Activated CD8-positive, alpha-beta T cell treated with anti-CD3 and anti-CD28 coated beads for 36 hours (primary cell): ENCODE measurements at places on chromosomes 1 and 21. TPM values are rescaled to one million over a fixed set of nuclear protein-coding genes. Genes with fewer than 3 reads are reported as not detected.
A peak's percentile ranks its signal among the peaks of the same experiment; 100 is the strongest.

Gene AVPR1B
- not detected for total RNA-seq

Gene CFH
- 0.68 TPM for total RNA-seq

- H3K27ac ChIP-seq = no peak overlapping the region
- no peak for DNase-seq
- peaks cover 2% of the 10 kb centered on the region for H3K27me3 ChIP-seq
- H3K36me3 ChIP-seq = no peaks in the 10 kb centered on the region
Observed at GRCh38 chr1:88035578-88035977, 648.5 kb upstream of the PKN2 start.

Gene HS2ST1
- 21.6 TPM for total RNA-seq

DNA sequence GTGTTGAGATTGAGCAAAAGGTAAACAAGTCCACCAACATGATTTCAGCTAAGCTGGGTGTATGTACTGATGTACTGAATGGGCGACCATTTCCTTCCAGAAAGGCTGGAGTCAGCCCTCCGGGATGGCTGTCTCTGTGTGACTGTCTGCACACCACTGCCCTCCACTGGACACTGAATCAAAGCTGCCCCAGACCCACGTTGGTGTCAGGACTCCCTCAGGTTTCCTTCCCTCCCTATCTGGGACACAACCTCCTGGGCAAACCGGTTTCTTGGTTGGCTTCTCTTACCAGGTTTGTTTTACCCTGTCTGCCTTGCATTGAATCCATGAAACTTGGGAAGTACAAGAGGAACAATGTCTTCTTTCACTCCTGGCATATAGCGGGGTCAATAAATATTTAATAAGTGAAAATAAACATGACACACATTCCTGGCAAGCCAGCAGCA, 5.3 kb upstream of the SRP9 start:
- peaks cover 2% of the 10 kb centered on the region for H3K4me1 ChIP-seq
- no peaks in the 10 kb centered on the region for H3K27me3 ChIP-seq
- H3K4me3 ChIP-seq = no peak overlapping the region
- no peaks in the 10 kb centered on the region for H3K36me3 ChIP-seq
- H3K27ac ChIP-seq = no peak overlapping the region

DNA sequence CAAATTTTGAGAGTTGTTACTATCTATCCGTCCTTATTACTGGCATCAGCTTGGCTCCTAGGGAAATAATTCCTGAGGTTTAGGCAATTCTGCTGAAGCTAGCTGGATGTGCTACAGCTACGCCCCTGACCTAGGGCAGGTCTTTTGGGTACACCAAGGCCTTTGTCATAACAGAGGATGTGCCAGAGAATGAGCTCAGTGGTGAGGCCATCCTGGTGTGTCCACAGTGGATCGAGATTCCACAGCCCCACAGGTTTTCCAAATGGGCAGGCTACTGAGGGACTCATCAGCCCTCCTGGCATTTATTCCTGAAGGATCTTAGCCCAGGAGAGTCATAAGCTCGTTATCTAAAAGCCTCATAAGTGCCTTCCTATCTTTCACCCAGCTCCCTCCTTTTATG, 475.2 kb upstream of the USP24 start:
- no peaks in the 10 kb centered on the region for H3K4me1 ChIP-seq
- H3K36me3 ChIP-seq = no peaks in the 10 kb centered on the region
- H3K4me3 ChIP-seq = no peak overlapping the region
- H3K27ac ChIP-seq = no peak overlapping the region

- peak; percentile 27 for DNase-seq
- peaks cover 19% of the 10 kb centered on the region for H3K4me1 ChIP-seq
- no peak overlapping the region for H3K4me3 ChIP-seq
- no peaks in the 10 kb centered on the region for H3K36me3 ChIP-seq
- H3K27ac ChIP-seq = no peak overlapping the region
Observed at GRCh38 chr1:198462365-198463019, 78.0 kb downstream of the ATP6V1G3 start.

- DNase-seq = no peak
- no peak overlapping the region for H3K27ac ChIP-seq
- no peak overlapping the region for H3K4me3 ChIP-seq
- no peaks in the 10 kb centered on the region for H3K36me3 ChIP-seq
- peaks cover 6% of the 10 kb centered on the region for H3K27me3 ChIP-seq
Observed at GRCh38 chr1:94006604-94007003, 97.4 kb upstream of the GCLM start.

DNA sequence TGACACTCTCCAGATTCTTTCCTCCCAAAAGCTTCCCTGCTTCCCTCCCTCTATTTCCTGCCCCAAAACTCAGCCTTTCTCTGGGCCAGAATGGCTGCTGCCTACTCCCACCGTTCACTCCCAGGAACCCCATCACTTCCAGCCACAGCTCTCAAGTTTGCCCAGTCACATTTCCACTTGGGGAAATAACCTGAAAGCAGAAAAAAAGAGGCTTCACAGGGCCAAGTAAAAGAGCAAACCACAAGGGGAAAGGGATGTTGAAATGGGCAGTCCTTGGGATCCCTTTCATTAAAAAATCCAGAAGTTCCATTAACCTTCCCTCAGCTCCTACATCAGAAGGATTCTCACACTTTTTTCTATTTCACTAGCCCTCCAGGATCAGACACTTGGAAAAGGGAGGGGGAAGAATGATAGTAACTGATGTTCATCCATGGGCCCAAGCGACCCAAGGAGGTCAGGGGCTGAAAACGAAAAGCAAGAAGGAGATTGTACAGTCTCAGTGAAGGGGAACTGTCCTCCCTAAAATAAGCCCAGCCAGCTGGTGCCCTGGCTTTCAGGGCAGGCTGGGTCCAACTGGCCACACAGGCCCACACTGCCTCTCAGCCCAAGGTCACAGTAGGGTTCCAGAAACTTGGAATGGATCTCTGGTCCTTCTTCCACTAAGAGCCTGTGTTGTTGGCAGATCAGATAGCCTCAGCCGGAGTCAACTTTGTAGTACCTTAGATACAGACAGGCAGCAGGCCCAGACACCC, 49.7 kb downstream of the DMAP1 start:
- DNase-seq = no peak
- no peak overlapping the region for H3K4me3 ChIP-seq
- no peaks in the 10 kb centered on the region for H3K36me3 ChIP-seq

- H3K36me3 ChIP-seq = no peaks in the 10 kb centered on the region
- H3K27me3 ChIP-seq = peaks cover 12% of the 10 kb centered on the region
- no peak overlapping the region for H3K27ac ChIP-seq
- peaks cover 24% of the 10 kb centered on the region for H3K4me1 ChIP-seq
- H3K4me3 ChIP-seq = no peak overlapping the region
Observed at GRCh38 chr1:201172999-201173610, 17.5 kb upstream of the IGFN1 start.

Gene TMPRSS15
- not detected for total RNA-seq

DNA sequence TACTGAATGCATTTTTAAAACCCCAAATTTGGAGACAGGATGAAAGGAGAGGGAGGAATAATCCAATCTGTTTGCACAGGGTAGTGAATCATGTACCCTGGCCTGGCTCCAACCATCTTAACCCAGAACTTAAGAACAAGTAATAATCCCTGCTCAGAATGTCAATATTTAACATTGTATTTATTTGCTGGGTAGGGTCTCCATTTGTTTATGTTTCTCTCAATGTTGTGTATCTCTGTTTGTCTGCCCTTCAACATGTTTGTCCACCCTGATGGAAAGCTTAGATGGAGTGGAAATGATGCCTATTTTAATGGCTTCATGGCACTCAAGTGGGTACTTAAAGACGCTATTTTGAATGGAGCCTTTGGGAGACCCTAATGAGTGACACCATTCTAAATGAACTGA, 54.4 kb upstream of the CDC42BPA start:
- peaks cover 9% of the 10 kb centered on the region for H3K27me3 ChIP-seq
- H3K27ac ChIP-seq = no peak overlapping the region
- H3K4me3 ChIP-seq = no peak overlapping the region
- H3K4me1 ChIP-seq = no peaks in the 10 kb centered on the region

Gene UBL4B
- not detected for total RNA-seq

Gene KCNK2
- not detected for total RNA-seq

DNA sequence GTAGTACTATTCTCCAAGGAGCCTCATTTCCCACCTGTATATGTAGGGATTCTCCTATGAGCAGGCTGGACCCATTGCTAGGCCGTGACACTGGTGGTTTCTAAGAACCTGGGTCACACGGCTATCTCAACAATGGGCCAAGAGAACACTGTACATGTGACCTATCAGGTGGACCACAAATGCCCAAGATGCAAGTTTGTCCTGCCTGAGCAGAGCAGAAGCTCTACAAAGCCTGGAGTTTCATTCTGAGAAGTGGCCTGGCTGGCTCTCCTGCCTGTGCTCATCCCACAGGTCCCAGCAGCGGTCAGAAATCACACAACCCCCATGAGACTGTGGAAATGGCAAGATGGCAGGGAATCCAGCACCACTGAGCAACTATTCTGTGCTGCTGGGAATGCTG, 17.2 kb downstream of the THEMIS2 start:
- DNase-seq = no peak
- H3K36me3 ChIP-seq = peaks cover 74% of the 10 kb centered on the region
- H3K27ac ChIP-seq = no peak overlapping the region
- H3K27me3 ChIP-seq = no peaks in the 10 kb centered on the region
- peaks cover 62% of the 10 kb centered on the region for H3K4me1 ChIP-seq

Gene TGFB2
- not detected for total RNA-seq

Gene CFAP74
- total RNA-seq = 0.41 TPM

Gene CD84
- total RNA-seq = 20.1 TPM

- no peak for DNase-seq
- no peaks in the 10 kb centered on the region for H3K36me3 ChIP-seq
- H3K4me3 ChIP-seq = peak within 1 kb of the TSS; percentile 48
- H3K4me1 ChIP-seq = peaks cover 8% of the 10 kb centered on the region
- H3K27ac ChIP-seq = no peak within 1 kb of the TSS
Observed at GRCh38 chr1:66752000-66752592, at the start of gene DYNLT5. DYNLT5 (plus strand) TSS chr1:66752459; CDS start chr1:66754659, 2,200 bp downstream.

DNA sequence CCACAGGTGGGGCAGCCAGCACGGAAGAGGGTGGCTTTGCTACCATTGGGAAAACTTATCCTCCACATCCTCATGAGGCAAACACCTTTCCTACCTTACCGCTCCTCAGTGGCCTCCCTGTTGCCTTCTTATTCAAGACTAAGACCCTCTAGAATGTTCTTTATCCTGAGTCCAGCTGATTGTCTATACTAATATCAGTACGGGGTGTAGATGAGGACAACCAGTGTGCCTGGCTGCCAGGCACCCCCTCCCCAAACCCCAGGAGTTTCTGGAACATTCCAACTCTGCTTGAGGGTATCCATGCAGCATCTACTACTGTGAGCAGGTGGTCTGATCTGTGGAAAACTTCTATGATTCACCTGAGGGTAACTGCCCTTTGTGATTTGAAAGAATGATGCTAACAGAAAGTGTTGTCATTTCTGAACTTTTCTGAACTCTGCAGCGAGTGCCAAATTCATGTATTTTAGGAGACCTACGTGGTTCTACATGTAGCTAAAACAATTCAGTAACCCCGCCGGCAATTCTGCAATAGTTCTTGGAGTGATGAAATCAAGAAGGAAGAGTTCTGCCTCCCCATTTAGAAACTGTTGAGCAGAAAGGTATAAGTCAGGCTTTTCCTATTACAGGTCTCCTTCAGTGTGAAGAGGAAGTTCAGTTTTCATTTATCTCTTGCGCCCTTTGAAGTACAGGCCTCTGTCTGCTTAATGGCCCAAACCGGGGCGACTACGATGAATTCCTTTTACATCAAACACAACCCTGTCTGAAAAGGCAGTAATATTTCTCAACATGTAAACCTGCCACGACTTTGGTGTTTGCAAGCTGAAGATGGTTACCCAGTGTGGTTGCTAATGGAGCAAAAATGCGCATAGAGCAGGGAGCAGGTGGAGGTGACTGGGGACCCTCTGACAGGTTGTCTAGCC, 80.4 kb downstream of the RUNX1 start:
- H3K27ac ChIP-seq = peak overlapping the region; percentile 89
- H3K4me1 ChIP-seq = peaks cover 86% of the 10 kb centered on the region
- peaks cover 3% of the 10 kb centered on the region for H3K27me3 ChIP-seq
- H3K36me3 ChIP-seq = peaks cover 9% of the 10 kb centered on the region
- peak; percentile 75 for DNase-seq

GRCh38 chr1:235054466-235054865, 74.2 kb downstream of the TOMM20 start:
- H3K27ac ChIP-seq = no peak overlapping the region
- no peak for DNase-seq
- H3K27me3 ChIP-seq = no peaks in the 10 kb centered on the region

DNA sequence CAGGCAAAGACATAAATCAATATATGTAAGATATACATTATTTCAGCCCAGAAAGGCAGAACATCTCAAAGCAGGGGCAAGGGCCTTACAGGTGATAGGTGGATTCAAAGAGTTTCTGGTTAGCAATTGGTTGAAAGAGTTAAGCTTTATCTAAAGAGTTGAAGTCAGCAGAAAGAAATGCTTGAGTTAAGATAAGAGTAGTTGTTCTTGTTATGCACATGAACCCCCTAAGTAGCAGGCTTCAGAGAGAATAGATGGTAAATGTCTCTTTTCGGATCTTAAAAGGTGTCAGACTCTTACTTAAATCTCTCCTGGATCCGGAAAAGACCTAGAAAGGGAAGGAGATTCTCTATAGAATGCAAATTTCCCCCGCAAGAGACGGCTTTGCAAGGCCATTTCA, 8.3 kb upstream of the ZBTB40 start:
- no peak overlapping the region for H3K27ac ChIP-seq
- DNase-seq = no peak
- peaks cover 3% of the 10 kb centered on the region for H3K27me3 ChIP-seq
- H3K4me3 ChIP-seq = no peak overlapping the region
- H3K36me3 ChIP-seq = peaks cover 2% of the 10 kb centered on the region

DNA sequence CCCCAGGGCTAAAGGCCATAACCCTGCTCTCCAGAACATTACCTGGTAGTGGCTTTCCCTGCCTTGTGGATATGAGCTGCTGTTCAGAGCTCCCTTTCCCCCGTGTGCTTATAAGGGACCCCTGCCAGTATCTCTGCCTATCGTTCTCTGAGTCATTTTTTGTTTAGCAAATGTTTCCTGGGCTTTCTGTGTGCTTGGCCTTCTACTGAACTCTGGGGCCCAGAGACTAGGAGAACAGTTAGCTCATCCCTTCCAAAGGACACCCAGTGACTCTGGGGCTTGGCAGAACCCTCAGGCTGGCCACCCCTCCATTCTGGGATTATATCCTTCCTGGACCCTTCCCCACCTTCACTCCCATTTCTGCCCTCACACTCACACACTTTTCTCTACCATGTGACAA, 80.8 kb upstream of the POU3F1 start:
- DNase-seq = no peak
- no peaks in the 10 kb centered on the region for H3K4me1 ChIP-seq
- no peak overlapping the region for H3K27ac ChIP-seq
- no peak overlapping the region for H3K4me3 ChIP-seq
- H3K36me3 ChIP-seq = no peaks in the 10 kb centered on the region

Gene MAP1LC3C
- total RNA-seq = not detected

- no peaks in the 10 kb centered on the region for H3K4me1 ChIP-seq
- no peak for DNase-seq
- no peak overlapping the region for H3K27ac ChIP-seq
- H3K4me3 ChIP-seq = no peak overlapping the region
- no peaks in the 10 kb centered on the region for H3K36me3 ChIP-seq
Observed at GRCh38 chr1:113021430-113022085, 51.4 kb upstream of the LRIG2 start.

Gene RXFP4
- total RNA-seq = not detected

- no peak overlapping the region for H3K27ac ChIP-seq
- peaks cover 12% of the 10 kb centered on the region for H3K36me3 ChIP-seq
- H3K4me1 ChIP-seq = peaks cover 40% of the 10 kb centered on the region
- no peaks in the 10 kb centered on the region for H3K27me3 ChIP-seq
Observed at GRCh38 chr1:229281339-229281926, 10.5 kb downstream of the RAB4A start.

GRCh38 chr1:113551728-113552127, 161.4 kb downstream of the MAGI3 start:
- no peaks in the 10 kb centered on the region for H3K4me1 ChIP-seq
- no peaks in the 10 kb centered on the region for H3K36me3 ChIP-seq
- no peaks in the 10 kb centered on the region for H3K27me3 ChIP-seq
- H3K4me3 ChIP-seq = no peak overlapping the region

- H3K27me3 ChIP-seq = peaks cover 6% of the 10 kb centered on the region
- H3K4me3 ChIP-seq = no peak overlapping the region
- no peaks in the 10 kb centered on the region for H3K36me3 ChIP-seq
- no peaks in the 10 kb centered on the region for H3K4me1 ChIP-seq
Observed at GRCh38 chr1:55861676-55862340, 646.6 kb upstream of the USP24 start.
